Stimulated activated naive CD8-positive, alpha-beta T cell treated with anti-CD3 and anti-CD28 coated beads, Interleukin-15, amount 100 ng/mL, for 72 hours (primary cell): ENCODE measurements at places on chromosomes 2 and 18.
A peak's percentile ranks its signal among the peaks of the same experiment; 100 is the strongest.

GRCh38 chr2:187360286-187360685 lies 87.8 kb downstream of the CALCRL start:
- DNase-seq: no peak

- no peak for DNase-seq
These were observed 276.3 kb downstream of the EIPR1 start for GRCh38 chr2:3101016-3101942.

DNA sequence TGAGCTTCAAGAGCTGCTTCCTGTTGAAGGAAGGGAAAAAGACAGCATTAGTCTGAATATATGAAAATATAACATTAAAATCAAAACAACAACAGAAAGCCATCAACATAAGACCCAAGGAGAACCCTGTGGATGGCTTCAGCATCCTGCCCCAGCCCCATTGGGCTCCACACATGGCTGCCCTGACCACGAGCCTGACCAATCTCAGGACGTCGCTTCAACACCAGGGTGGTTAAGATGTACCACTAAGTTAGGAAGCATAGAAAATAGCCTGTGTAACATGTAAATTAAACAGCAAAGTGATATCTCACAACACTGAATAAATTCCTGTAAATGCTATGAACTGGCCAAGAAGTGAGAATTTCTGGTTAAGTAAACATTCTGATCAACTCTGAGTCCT lies 77.2 kb upstream of the CD226 start:
- DNase-seq: no peak

DNA sequence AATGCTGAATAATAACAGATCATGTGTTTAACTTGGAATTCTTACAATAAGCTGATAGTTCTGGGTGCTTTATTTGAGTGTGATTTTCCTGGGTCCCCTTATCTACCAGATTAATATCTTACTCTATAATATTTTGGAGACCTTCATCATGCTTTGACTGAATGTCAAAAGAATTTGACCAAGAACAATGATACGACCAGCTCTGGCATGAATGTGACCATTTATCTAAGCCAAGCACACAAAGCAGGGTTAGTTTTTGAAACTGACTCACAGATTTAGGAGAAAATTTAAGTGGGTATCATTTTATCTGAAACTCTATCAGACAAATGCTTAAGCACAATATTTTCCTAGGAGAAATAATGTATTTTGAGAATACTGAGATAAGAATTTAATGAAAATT lies 677.0 kb downstream of the NYAP2 start:
- no peak for DNase-seq

DNA sequence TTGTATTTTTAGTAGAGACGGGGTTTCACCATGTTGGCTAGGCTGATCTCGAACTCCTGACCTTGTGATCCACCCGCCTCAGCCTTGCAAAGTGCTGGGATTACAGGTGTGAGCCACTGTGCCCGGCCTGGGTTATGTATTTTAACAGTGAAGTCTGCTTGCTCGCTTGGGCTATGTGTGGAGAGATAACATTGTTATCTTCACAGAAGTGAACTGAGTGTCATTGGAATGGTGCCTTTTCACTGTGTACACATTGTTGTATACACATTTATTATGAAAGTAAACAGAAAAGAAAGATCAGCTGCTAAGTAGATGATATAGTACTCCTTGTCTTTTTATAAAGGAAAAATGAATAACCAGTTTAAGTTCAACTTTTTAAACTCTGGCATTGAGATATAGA lies 30.4 kb downstream of the RNF138 start:
- DNase-seq: no peak

- no peak for DNase-seq
These were observed 15.3 kb downstream of the DNMT3A start for GRCh38 chr2:25326326-25327013.

- DNase-seq: no peak
These were observed 114.5 kb downstream of the PIEZO2 start for GRCh38 chr18:11034884-11035283.

- DNase-seq: peak; percentile 31
These were observed 151.3 kb upstream of the PELI1 start for GRCh38 chr2:64295326-64296139.

DNA sequence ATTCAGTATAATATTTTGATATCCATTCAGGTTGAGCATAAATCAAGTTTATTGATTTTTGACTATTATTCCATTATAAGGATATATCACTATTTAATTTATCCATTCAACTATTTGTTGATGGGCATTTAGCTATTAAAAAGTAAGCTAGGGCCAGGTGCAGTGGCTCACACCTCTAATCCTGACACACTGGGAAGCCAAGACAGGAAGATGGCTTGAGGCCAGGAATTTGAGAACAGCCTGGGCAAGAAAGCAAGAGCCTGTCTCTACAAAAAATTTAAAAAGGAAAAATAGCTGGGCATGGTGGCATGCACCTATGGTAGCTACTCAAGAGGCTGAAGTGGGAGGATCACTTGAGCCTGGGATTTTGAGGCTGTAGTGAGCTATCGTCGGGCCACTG lies 183.5 kb downstream of the HNMT start:
- DNase-seq: no peak

GRCh38 chr2:190655570-190655969 lies 6.7 kb downstream of the NAB1 start:
- DNase-seq: no peak

- no peak for DNase-seq
These were observed 38.6 kb downstream of the AGFG1 start for GRCh38 chr2:227510620-227510958.

DNA sequence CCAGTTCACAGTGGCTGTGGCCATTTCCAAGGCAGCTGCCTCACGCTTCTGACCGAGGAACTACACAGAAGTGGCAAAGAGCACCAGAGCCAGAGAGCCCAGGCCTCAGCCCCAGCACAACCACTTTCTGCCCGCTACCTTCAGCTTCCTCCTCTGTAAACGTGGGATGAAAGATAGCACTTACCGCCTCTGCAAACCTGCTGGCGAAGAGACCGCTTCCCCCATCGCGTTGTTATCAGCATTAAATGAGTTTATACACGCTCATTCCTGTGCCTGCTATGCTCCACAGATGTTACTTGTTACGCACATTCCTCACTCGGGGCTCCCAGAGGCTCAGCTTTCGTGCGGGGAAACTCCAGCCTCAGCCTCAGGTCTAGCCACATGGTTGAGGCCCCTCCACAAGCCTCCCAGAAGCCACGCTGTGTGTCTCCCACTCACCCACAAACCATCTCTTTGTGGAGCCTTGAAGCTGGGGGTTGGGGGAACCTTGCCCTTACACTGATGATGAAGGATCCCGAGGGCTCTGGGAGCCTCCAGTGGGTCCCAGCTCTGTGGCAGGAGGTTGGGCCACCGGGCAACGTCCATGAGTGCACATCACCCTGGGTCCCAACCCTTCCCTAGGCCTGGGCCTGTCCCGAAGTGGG lies 63.3 kb upstream of the SMAD7 start:
- DNase-seq: no peak

DNA sequence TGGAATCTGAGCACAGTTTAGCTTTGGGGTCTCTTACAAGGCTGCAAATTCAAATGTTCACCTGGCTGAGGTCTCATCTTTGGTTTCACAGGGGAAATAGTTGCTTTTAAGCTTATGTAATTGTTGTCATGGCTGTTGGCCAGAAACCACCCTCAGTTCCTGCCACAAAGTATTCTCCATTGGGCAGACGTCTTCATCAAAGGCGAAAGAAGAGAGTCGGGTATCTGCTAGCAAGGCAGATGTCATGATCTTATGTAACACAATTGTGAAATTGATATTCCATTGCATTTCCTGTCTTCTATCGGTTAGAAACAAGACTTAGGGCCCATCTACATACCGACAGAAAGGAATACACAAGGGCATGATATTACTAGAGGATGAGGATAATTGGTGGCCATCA lies 816.2 kb downstream of the MBD2 start:
- DNase-seq: no peak

- DNase-seq: no peak
These were observed 84.8 kb upstream of the RND3 start for GRCh38 chr2:150572194-150572766.

DNA sequence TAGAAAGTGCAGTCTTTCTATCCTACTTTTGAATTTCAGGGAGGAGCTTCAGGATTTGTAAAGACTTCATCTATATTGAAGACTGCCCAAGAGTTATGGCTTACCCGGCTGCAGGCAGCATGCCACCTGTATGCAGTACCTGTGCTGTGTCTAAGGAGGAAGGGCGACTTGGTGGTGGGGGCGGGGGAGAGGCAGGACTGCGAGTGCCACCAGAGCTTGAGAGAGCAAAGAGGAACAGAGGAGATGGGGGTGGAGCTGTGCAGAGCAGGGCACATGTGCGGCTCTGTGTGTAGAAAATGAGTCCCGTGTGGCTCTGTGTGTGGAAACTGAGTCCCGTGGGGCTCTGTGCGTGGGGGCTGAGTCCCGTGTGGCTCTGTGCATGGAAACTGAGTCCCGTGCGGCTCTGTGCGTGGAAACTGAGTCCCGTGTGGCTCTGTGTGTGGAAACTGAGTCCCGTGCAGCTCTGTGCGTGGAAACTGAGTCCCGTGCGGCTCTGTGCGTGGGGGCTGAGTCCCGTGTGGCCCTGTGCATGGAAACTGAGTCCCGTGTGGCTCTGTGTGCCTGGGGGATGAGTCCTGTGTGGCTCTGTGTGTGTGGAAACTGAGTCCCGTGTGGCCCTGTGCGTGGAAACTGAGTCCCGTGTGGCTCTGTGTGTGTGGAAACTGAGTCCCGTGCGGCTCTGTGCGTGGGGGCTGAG lies 43.2 kb downstream of the LDLRAD4 start:
- no peak for DNase-seq

DNA sequence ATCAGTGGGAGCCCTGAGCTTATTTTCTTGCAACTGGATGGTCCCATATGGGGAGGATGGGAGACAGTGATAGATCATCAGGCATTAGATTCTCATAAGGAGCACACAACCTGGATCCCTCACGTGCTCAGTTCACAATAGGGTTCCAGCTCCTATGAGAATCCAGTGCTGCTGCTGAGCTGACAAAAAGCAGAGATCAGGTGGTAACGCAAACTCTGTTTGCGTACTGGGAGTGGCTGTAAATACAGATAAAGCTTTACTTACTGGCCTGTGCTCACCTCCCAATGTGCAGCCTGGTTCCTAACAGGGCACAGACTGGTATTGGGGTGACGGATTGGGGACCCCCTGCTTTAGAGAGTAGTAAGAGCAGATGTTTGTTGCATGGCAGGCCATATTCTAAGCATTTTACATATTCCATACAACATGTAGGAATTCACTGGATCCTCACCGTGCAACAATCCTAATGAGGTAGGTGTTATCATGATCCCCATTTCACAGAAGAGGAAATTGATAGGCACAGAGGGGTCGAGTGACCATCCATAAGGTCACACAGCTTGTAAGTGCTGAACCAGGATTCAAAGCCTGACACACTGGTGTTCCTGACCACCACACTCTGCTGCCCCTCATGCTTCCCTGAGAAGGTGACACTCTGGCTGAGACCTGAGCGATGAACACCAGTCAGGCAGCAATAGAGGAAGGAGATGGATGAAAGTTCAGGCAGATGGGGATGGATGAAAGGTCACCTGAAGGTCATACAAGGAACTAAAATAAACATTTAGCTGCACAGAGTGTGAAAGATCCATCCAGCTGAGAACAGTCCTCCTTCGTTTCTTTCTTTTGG lies 15.7 kb upstream of the MAT2A start:
- DNase-seq: no peak

GRCh38 chr2:2942906-2943305 lies 434.7 kb downstream of the EIPR1 start:
- DNase-seq: no peak

- DNase-seq: no peak
These were observed 28.4 kb upstream of the CATIP start for GRCh38 chr2:218328294-218328693.

DNA sequence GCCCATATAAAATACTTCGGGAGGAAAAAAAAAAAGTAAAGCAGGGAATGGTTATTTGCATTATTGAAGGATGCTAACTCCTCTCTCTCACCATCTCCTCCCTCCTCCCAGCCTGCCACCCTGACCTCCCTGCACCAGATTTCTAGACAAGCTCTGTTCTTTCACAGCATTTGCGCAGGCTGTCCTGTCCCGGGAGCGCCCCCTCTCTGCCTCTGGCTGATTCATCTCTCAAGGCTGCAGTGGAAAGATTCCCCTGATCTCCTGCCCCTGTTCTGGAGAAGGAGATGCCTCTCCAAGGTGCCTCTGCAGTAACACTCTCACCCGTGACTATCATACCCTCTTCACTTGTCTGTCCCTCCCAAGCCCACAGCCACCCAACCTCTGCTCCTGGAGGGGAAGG lies 38.5 kb downstream of the COL4A4 start:
- DNase-seq: no peak

DNA sequence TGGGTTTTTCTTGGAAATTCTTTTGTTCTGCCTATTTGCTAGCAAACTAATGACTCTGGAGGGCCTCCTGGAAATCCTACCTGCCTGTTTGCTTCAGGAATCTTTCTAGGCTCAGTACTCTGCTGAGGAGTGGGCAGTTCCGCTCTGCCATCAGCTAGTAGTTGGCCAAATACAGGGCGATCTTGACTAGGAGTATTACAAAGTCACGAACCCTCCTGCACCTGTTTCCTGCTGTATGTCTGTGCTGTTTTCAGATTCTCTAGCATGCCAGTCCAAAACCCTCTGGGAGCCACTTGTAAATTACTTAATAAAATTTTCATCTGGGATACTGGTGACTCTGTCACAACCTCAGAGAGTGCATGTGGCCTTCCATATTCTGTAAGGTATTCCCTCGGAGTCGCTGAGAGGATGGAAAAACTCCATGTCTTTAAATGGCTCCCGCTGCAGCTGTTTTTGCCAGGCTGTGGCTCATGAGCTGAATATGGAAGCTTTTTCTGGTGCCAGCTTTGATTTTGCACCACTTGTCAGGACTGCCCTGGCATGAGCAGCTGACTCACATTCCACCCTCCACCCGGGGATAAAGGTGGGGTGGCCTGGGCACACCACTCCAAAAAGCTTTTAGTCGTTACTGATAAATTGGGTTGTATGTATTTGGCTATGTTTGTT lies 123.0 kb downstream of the RTN4 start:
- DNase-seq: no peak

- DNase-seq: no peak
These were observed 1.4 kb downstream of the MARCHF7 start for GRCh38 chr2:159713631-159714246.

DNA sequence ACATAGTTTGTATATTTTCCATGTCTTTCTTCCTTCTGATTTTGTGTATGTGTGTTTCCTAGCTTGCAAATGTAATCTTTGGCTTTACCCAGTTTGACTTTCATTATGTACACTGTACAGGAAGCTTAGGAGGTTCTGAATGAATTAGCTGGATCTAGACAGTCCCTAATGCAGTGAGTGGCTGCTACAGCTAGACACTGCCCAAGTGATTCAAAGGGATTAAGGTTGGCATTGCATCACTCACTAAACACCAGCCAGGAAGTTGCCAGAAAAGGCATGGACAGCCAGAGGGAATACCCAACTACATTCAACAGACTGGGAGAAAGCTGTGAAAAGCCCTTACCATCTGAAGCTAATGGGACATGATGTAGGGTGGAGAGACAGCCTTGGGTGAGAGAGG lies 316.0 kb upstream of the MEX3C start:
- no peak for DNase-seq

- no peak for DNase-seq
These were observed 20.6 kb upstream of the ANKRD53 start for GRCh38 chr2:70957798-70958197.

GRCh38 chr18:10523544-10523943 lies 2.3 kb upstream of the NAPG start:
- DNase-seq: no peak

- no peak for DNase-seq
These were observed 13.6 kb downstream of the TWSG1 start for GRCh38 chr18:9348079-9348671.
